Hepatocyte (in vitro differentiated cells): ENCODE measurements at places on chromosomes 12 and 14. TPM values are rescaled to one million over a fixed set of nuclear protein-coding genes. Genes with fewer than 3 reads are reported as not detected.

KRT71 gene
- not detected in 2 replicates for total RNA-seq

ERP27 gene
- total RNA-seq: 48.0 and 49.7 TPM in 2 replicates

PLCZ1 gene
- total RNA-seq: not detected in 2 replicates

CSAD gene
- total RNA-seq: 14.1 and 16.8 TPM in 2 replicates
